ENCODE measurements at places on chromosomes 3 and 15. TPM values are rescaled to one million over a fixed set of nuclear protein-coding genes. Genes with fewer than 3 reads are reported as not detected.

GRCh38 chr3:150763841-150764483 lies 993 bp upstream of the SIAH2 start:
- H3K27ac ChIP-seq, result no peak overlapping the region
- DNase-seq, result no peak
- no peaks in the 10 kb centered on the region for H3K27me3 ChIP-seq
- peaks cover 12% of the 10 kb centered on the region for H3K4me1 ChIP-seq
- peak overlapping the region; percentile 64 for H3K4me3 ChIP-seq

The FHIT gene
- 3.2 TPM for total RNA-seq

- H3K36me3 ChIP-seq, result no peaks in the 10 kb centered on the region
- H3K4me3 ChIP-seq, result no peak overlapping the region
- H3K27ac ChIP-seq, result no peak overlapping the region
- H3K4me1 ChIP-seq, result no peaks in the 10 kb centered on the region
- no peaks in the 10 kb centered on the region for H3K27me3 ChIP-seq
Measured at GRCh38 chr15:33902043-33902442, 66.3 kb upstream of the CHRM5 start.

The PDCD7 gene
- 25.5 TPM for total RNA-seq

GRCh38 chr3:162865466-162865865 lies 1368.9 kb downstream of the OTOL1 start:
- H3K36me3 ChIP-seq, result no peaks in the 10 kb centered on the region
- H3K4me1 ChIP-seq, result no peaks in the 10 kb centered on the region
- H3K27ac ChIP-seq, result no peak overlapping the region

GRCh38 chr3:170635385-170635735 lies 49.5 kb upstream of the SLC7A14 start:
- no peak for DNase-seq
- no peaks in the 10 kb centered on the region for H3K4me1 ChIP-seq
- no peaks in the 10 kb centered on the region for H3K27me3 ChIP-seq
- no peaks in the 10 kb centered on the region for H3K36me3 ChIP-seq
